Stimulated activated CD8-positive, alpha-beta memory T cell treated with anti-CD3 and anti-CD28 coated beads, Interleukin-15, amount 100 ng/mL, for 4 hours (primary cell): ENCODE measurements at places on chromosomes 16 and 17.
A peak's percentile ranks its signal among the peaks of the same experiment; 100 is the strongest.

DNA sequence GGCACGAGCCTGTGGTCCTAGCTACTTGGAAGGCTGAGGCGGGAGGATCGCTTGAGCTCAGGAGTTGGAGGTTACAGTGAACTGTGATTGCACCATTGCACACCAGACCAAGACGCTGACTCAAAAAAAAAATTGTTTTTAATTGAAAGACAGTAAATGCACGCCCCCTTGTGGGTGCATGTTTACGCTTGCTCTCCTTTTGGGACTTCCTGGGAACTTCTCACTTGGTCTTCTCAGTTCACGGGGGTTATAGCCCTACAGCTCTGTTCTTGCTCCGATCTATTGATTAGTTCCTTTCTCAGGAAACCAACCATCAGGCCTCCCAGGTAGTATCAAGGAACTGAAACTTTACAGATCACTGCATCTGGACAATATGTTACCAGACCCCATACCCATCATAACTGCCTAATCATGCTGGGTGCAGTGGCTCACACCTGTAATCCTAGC lies 14.2 kb upstream of the RIPOR1 start:
- DNase-seq: peak; percentile 60

DNA sequence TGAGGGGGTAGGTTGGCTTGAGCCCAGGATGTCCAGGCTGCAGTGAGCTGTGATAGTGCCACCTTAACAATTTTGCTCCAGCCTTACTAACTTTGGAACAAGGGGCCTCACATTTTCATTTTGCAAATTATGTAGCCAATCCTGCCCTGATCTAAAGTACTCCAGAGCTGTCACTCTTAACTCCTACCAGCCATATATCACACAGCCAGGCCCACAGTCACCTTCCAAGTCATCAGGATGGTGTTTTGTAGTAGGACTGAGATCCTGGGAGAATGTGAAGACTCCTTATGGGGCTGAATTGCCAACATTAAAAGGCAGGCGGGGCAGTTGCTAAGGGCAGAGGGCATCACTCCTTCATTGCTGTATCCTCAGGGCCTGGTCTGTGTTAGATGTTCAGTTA lies 243.0 kb downstream of the MRTFB start:
- DNase-seq: no peak

GRCh38 chr16:1938316-1938715 lies 4.7 kb downstream of the MSRB1 start:
- no peak for DNase-seq

GRCh38 chr16:81717662-81718189 lies 61.4 kb upstream of the PLCG2 start:
- no peak for DNase-seq

DNA sequence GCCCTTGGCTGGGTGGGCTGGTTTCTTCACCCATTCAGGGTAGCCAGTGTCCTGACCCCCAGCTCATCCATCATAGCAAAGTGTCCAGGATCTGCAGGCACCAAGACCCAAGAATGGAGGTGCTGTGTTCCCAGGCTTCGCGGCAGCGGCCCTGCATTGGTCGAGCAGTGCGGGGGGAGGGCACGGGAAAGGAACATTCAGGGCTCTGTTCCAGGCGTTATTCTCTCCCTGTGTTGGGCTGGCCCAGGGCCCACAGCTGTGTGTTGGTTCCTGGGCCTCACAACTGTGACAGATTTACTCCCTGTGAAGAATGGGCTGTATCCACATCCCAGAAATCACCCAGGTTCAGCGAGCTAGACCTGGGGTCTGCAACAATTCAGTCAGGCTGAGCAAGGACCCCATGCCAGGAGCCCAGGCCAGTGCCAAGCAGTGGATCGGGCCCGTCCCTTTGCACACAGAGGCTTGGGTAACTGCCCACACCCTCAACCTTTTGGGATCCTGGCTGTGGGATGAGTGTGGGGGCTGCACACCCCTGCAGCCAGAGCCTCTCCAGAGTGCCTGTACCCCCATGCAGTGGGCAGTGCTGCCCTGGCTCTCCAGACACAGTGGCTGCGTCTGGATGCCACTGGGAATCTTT lies 10.0 kb downstream of the GPT2 start:
- no peak for DNase-seq
